ENCODE measurements at places on chromosomes 2 and 18.

GRCh38 chr2:63300835-63301234 is 250.2 kb downstream of the OTX1 start:
- no peak for DNase-seq

- no peak for DNase-seq
These were observed 9.8 kb downstream of the WDR43 start for GRCh38 chr2:28904295-28904694.

DNA sequence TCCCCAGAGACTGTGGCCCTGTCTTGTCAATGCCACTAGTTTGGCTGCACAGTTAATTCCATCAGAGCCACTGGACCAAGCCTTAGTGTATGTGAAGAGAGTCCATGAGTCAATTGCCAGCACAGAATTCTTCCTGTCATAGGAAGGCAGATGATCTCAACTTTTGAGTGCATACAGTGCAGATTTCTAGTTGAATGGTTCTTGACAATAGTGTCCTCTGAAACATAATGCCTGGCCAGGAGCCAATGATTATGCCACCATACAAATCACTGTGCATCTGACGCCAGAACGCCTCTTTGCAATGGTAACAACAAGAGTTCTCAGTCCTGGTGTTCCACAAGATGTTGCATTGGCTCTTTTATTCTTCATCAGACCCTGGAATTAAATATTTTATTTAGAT is 7.1 kb downstream of the NEUROD1 start:
- no peak for DNase-seq

DNA sequence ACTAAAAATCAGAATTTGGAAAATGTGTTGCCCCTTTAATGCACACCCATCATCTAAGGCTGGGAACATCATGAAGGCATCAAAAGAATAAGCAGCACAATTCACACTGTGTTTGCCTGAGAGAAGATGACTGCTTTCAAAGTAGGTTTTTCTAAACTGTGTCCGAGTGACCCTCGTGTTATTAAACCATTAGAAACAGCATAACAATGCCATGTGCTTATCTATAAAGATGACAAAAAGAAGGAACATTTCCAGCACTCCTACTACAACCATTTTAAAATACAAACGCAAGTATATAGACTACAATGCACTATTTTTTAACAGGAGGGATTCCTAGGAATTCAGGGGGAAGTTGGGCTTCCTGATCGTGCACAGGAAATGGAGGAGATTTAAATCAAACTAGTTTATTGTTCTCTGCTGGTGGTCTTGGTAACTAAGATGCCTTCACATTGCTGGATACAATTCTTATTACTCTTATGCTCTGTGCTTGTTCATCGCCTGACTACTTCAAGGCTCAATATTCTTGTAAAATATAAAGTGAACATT is 305.9 kb upstream of the CCDC68 start:
- DNase-seq = no peak

GRCh38 chr2:159139216-159139933 is 147.1 kb downstream of the WDSUB1 start:
- no peak for DNase-seq

DNA sequence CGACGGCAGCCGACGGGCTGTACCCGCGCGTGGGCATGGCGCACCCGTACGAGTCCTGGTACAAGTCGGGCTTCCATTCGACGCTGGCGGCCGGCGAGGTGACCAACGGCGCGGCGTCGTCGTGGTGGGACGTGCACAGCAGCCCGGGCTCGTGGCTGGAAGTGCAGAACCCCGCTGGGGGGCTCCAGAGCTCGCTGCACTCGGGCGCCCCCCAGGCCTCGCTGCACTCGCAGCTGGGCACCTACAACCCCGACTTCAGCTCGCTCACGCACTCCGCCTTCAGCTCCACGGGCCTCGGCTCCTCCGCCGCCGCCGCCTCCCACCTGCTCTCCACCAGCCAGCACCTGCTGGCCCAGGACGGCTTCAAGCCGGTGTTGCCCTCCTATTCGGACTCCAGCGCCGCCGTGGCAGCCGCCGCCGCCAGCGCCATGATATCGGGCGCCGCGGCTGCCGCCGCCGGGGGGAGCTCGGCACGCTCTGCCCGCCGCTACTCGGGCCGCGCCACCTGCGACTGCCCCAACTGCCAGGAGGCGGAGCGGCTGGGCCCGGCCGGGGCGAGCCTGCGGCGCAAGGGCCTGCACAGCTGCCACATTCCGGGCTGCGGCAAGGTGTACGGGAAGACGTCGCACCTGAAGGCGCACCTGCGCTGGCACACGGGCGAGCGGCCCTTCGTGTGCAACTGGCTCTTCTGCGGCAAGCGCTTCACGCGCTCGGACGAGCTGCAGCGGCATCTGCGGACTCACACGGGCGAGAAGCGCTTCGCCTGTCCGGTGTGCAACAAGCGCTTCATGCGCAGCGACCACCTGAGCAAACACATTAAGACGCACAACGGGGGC is 2.0 kb downstream of the SP9 start:
- no peak for DNase-seq

Measured in globus pallidus (tissue), 1 donor.